ENCODE measurements at places on chromosomes 3 and 15.

- DNase-seq: no peak
Measured at GRCh38 chr3:43448098-43448497, 161.8 kb downstream of the SNRK start.

GRCh38 chr3:94693997-94694640 is 631.3 kb downstream of the NSUN3 start:
- DNase-seq: no peak

DNA sequence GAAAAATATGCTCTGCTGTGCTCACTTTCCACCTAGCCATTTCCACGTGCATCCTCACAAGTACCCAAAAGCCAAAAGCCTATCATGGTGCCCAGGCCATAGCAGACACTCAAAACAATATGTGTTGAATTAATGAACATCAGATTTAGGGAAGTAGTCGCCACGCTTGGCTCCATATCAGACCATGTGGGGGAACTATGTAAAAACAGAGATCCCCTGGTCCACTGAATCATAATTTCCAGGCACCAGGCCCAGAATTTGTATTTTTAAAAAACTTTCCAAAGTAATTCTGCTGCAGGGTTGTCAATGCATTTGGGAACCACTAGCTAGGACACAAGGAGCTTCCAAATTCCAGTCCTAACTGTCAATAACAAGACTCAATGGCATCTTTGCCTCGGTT is 77.3 kb downstream of the CNTN3 start:
- DNase-seq: no peak

DNA sequence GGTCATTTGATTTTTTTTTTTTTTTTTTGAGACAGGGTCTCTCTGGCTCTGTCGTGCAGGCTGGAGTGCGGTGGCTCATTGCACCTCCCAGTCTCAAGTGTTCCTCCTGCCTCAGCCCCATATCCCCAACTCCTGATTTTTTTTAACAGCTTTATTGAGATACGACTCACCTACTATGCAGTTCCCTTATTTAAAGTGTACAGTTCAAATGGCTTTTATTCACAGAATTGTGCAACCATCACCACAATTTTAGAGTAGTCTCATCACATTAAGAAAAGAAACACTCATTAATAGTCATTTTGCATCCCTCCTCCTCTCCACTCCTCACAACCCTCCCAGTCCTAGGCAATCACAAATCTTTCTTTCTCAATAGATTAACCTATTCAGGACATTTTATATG is 1.9 kb upstream of the TRA2B start:
- no peak for DNase-seq

- DNase-seq: peak; percentile 46
Measured at GRCh38 chr15:70493787-70494516, 269.4 kb downstream of the UACA start.

DNA sequence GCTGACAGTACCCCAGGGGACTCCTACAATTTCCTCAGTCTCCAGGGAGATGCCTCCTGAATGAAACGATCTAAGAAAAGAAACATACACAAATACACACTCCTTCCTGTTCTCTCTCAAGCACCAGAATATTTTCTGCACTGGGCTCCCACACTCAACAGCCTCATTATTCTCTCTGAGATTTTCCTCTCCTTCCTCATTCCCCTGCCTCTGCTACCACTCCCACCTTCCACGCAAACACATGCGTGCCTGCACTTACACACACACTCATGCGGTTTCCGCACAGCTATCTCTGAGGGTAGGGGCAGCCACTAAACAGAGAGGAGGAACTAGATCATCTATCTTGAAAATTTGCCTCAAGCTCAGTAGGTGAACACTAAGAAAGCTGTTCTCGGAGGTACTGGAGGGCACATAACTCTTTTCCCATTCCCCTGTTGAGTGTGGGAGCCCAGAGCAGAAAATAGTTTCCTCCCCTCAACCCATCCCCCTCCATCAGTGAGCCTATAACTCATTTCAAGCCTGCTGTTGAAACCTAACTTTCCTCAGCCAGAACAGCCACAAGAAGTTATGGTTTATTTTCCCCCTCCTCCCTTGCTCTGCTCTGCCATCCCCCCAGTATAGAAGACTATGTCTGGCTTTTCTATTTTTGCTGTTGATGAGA is 30.5 kb upstream of the TIPARP start:
- DNase-seq: peak; percentile 50

- DNase-seq: no peak
Measured at GRCh38 chr15:70875001-70875782, 17.0 kb downstream of the THAP10 start.

DNA sequence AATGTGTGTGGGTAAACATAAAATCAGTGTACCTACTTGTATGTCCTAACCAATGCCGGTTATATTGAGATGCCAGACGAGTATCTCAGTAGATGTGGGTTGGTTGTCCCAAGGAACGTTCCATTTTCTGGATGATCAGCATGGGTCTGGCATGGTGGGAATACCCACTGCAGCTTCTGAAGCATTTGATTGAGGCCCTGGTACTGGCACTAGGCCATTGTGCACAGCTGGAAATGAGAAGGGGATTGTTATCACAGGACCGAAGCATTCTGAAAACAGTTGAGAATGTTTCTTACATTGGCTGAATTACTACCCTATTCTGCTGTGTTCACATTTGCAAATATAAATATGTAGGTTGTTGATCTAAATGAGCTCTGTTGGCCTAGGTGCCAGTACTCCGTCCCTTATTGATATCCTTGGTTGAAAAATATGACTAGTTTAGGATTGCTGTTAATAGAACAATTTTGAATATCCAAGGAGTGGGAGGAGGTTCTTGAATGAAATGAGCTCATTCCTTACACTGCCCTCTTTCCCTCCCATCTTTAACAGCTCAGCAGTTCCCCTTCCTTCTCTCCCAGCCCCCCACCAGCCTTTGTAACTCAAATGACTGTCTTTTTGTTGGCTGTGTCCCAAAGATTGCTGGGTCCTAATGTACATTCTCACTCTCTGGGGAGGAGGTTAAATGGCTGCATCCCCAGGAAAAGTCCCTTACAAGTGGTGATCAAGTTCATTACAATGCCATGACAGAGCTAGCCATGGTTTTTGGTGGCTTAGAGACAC is 293.3 kb upstream of the TPM1 start:
- DNase-seq: no peak

DNA sequence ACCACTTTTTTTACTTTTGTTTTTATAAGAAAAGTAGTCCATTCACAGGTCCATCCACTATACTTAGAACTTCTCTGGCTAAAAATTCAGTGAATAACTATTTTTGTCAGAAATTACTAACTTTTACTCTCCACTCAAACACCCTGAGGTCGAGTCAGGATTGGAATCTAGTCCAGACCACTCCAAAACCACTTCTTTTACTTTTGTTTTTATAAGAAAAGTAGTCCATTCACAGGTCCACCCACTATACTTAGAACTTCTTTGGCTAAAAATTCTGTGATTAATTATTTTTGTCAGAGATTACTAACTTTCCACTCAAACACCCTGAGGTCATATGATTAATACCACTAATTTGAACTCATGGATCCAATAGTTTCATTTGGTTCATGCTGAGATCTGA is 239.4 kb downstream of the RORA start:
- DNase-seq: no peak

DNA sequence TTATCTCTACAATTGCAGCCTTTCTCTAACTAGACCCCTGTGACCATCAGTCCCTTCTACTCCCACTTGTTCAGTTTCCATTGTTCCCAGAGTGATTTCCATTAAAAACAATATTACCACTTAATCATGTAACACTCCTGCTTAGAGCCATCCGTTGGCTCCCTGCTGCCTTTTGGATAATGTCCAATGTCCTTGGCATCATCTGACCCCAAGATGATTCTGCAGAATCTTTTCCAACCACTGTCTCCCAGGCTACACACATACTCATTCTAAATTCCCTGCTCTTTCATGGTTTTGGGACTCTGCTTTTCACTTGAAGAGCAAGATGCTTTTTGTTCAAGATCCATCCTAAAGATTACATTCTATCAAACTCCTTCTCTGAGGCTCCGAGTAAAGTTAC is 7.1 kb downstream of the KCNH8 start:
- DNase-seq: no peak

DNA sequence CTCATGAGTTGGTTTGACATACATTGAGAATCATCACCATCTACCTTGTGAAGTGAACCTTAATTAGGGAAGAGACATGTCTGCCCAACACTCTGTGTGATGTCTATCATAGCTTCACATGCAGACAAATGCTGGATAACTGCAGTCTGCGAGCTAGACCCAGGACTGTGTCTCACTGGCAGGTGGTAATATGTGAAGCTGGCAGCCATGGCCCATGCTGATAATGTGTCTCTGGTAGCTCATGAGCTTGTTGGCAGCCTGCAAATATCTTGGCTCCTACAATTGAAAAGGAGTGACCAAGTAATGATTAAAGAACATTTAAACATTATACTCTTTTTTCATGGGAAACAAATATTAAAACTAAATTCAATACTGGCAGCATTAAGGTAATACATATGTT is 234.8 kb downstream of the CHST2 start:
- DNase-seq: no peak

GRCh38 chr3:59531066-59531745 is 481.4 kb upstream of the CFAP20DC start:
- DNase-seq: no peak

GRCh38 chr15:96023081-96023480 is 307.4 kb upstream of the NR2F2 start:
- DNase-seq: no peak

GRCh38 chr3:14123308-14124222 is 1.1 kb downstream of the CHCHD4 start:
- peak; percentile 39 for DNase-seq

DNA sequence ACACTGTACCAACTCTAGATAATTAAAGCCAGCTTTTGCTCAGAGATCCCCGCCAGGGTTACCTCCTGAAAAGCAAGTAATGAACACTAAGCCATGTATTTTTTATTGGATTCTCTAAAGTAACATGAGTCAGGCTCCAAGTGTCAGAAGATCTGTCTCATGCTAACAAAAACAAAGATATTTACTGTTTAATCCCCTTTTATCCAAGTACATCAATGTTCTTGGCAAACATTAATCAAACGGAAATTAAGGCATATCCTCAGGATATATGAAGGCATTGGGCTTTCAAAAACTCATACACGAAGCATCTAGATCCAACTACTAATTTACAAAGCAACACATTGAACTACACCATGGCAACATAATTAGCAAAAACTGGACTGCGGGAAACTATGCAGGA is 37.2 kb downstream of the MYO5A start:
- no peak for DNase-seq

DNA sequence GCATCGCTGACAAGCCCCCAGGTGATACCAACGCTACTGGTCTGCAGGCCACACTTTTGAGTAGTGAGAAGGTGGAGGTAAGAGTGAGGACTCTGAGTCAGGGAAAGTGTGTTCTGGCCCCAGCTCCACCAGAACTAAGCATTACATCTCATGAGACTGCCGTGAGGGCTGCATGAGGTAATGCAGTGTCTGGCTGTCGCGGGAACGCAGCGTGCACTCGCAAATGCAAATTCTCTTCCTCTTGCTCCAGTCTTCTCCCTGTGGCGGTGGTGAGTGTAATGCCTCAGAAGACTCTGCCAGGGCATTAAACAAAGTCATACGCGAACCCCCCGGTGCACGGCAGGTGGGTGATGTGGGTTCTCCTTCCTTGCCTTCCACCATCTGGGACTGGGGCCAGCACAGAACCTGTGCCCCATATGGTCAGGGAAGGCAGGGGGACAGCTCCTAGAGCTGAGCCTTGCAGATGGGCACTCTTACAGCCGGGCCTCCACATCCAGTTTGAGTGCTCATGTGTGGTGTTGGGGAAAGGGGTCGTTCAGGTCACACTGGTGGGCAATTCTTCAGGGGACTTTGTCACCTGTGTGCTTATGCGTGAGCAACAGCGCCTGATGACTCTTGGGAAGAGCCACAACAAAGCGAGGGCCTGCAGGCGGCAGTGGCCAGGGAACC is 175.8 kb downstream of the XXYLT1 start:
- DNase-seq: no peak

DNA sequence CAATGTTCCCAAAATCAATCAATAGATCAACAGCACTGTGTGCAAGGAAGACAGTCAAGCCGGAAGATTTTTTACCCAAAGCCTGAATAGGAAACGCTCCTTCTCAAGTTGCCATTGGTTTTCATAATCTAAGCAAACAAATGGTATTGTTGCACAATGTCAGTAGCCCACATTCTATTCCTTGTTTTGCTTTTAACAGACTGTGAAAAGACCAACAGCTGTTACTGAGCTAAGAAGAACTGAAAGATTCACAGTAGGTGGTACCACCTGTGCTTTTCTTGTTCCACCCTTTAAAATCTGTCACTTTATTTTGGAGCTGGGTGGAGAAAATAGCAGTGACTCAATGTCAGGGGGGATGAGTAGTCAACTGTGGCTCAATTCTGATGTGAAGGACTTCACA is 357.5 kb upstream of the CADM2 start:
- DNase-seq: no peak

DNA sequence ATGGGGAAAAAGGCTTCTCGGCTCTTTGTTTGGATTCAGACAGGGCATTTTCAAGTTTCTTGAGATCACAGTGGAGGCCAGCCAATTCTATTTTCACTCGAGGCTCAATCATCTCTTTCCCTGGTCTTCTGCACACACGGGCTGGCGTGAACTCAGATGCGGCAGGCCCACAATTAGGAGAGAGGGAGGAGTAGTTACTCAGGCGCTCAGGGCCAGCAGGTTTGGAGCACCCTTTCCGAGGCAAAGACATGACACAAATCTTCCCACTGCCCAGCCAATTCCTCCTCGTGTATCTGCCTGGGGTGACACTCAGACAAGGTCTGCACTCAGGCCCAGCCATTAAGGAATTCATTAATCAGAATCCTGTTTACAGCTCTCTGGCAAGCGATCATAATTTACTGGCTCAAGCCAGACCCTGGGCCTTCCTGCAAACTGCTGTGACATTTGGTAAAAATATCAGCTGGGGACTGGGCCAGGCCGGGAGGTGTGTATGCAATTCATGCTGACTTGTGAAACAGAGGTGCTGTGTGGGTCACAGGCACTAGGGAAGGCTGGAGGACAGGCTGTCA is 68.1 kb upstream of the TLE3 start:
- no peak for DNase-seq

Data from activated T-cell treated with anti-CD3 and anti-CD28 coated beads, Interleukin-2, amount 50 U/mL, for 48 hours (primary cell).